ENCODE measurements at places on chromosomes 6 and 20.

- no peak for DNase-seq
Observed at GRCh38 chr6:6005051-6006005, 1.4 kb downstream of the NRN1 start.

DNA sequence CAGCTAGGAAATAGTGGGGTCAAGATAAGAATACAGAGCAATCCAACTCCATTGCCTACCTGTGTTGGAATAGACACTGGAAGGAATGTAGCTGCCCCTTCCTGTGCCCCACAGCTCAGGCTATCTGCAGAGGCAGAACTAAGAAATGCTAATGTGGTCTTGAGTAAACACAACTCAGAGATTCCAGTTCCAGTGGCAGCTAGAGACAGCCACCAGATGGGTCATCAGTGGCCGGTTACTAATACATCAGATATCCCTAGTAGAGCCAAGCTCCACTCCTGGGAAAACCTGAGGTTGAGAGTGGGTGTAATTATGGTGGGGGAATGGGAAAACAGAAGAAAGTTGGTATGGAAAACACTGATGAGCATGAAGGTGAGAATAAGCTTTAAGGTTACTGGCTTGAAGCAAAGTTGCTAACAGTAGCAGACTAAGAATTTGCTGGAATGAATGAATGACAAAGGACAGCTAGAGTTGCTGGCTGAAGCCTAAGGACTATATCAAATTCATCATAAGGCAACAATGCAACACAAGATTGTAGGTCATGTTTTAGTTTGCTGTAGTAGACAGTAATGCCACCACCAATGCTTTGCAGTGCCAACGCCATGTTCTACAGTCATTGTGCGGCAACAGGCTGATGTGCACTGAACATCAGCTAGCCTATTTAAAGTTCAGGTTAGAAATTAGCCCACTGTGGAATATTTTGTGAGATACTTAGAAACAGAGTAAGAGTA, 28.3 kb upstream of the FAM83C start:
- no peak for DNase-seq

DNA sequence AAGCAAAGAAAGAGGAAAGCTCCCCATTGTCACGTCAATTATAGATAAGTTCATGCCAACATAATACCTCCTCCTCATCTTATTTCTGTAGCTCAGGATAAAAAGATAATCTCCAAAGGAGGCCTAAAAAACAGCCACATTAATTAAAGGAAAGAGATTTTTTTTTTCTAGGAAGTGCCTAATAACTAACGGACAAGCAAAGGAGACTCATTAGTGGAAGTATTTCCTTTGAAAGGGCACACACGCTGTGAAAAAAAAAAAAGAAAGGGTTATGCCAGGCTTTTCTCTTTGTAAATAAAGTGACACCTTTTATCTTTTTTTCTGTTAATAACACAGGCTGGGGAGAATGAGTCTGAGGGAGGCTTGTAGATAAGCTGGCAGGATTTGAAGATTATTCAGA, 55.7 kb downstream of the PCSK2 start:
- no peak for DNase-seq

GRCh38 chr6:104558746-104559145, 301.0 kb downstream of the HACE1 start:
- DNase-seq: no peak

GRCh38 chr6:35385457-35386202, 43.3 kb downstream of the PPARD start:
- DNase-seq: no peak

DNA sequence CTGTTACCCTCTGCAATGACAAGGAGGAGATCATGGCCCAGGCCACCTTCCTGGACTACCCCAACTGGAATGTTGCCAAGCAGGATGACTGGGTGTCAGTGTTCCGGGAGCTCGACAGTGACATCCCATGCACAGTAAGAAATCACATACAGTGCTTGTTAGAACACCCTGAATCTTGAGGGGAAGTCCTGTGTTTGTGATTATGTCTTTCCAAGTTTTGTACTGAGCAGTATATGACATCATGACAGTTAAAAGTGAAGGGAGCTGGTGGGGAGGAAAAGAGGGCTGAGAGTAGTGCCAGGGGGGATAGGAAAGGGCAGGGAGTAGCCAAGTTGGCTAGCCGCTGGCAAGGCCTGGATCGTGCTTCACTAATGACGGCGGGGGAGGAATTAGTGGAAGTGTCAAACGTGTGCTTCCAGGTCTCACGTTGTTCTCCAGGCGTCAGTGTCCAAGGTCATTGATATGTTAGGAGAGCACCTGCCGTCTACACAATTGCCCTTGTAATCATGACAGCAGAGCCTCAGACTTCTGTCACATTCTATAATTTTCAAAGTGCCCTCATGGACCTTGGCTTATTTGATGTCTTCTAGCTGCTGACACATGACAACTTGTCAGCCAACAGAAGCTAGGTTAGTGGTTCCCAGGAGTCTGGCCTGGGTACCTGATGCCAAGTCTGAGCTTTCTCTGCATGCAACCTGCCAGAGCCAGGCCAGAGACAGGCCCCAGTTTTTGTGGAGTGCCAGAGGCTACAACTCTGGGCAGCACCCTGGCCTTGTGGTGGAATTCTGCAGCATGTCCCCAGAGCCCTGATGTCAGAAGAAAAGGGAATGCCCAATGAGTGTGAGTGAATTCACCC, 18.8 kb downstream of the CFAP61 start:
- no peak for DNase-seq

- no peak for DNase-seq
Observed at GRCh38 chr20:57153238-57153905, 113.1 kb downstream of the BMP7 start.

- DNase-seq: no peak
Observed at GRCh38 chr6:71886184-71887005, at the start of gene RIMS1. RIMS1 (plus strand) TSS chr6:71886550; CDS start chr6:71887024, 474 bp downstream.

DNA sequence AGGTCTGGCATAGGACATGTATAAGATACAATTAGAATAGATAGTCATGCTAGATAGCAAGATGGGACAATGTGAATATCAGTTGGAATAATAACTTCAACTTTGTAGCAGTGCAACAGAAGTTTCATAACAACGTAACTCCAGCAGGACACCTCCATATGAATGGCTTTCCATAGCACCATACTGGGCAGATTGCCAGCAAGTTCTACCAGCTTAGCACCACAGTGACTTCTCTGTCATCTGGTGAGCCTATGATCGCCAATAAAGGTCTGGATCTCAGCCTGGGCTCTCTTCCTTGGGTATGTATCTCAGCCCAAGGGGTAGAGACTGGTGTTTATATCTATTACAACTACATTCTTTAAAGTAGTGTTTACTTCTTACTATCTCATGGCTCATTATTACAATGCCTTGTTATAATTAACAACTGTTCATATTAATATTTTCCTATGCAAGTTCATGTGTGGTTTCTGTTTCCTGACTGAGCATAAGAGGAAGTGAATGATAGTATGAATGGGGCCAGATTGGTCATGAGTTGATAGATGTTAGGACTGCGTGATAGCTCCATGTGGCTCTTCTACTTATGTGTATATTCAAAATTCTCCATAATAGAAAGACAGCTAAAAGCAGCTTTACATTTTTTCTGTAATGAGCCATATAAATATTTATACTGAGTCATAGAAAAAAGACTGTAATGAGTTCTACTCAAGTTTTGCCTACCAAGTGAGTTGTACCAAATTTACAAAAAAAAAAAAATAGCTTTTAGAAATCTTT, 22.9 kb downstream of the HTR1B start:
- no peak for DNase-seq

DNA sequence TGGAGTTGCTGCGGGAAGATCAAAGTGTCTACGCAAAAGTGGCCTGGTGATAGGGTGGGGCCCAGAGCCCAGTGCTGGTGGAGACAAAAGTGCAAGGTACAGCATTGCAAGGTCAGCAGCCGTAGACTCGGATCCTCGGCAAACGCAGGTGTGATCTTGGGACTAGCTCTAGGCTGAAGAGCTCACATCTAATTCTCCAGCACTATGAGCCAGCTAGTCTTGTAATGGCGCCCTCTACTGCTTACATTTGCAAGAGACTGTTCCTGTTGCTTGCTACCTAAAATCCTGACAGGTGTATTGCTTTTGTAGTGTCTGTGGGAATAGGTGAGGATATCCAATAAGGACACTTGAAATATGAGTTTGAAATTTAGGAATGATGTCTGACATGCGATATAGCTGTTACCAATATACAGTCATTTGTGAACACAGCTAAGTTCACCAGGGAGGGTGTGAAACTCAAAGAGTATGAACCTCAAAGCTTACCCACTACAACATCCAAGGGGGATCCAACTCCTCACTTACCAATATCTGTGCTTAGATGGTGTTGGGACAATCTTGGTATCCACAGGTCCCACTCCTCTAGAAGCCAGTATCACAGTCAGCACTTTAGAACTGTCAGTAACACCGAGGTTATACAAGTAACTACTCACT, 58.4 kb downstream of the PDE7B start:
- DNase-seq: peak; percentile 80

GRCh38 chr6:127446356-127446755, 12.8 kb downstream of the KIAA0408 start:
- DNase-seq: no peak

DNA sequence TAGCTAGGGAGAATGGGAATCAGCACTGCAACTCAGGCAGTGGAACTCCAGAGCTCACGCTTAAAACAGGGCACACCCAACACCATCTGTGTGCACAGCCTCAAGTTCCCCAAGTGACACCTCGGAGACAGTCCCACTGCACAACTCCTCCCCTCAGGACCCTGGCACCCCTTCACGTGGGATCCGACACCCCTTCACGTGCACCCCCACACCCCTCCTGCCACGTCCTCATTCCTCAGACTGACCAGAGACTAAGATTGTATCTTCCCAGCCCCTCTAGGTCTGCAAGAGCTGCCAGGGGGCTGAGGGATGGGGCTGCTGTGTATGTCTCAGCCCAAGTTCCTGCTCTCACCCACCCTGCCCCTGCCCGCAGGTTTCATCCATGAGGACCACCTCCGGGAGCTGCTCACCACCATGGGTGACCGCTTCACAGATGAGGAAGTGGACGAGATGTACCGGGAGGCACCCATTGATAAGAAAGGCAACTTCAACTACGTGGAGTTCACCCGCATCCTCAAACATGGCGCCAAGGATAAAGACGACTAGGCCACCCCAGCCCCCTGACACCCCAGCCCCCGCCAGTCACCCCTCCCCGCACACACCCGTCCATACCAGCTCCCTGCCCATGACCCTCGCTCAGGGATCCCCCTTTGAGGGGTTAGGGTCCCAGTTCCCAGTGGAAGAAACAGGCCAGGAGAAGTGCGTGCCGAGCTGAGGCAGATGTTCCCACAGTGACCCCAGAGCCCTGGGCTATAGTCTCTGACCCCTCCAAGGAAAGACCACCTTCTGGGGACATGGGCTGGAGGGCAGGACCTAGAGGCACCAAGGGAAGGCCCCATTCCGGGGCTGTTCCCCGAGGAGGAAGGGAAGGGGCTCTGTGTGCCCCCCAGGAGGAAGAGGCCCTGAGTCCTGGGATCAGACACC, 7.6 kb downstream of the MYL9 start:
- DNase-seq: no peak

DNA sequence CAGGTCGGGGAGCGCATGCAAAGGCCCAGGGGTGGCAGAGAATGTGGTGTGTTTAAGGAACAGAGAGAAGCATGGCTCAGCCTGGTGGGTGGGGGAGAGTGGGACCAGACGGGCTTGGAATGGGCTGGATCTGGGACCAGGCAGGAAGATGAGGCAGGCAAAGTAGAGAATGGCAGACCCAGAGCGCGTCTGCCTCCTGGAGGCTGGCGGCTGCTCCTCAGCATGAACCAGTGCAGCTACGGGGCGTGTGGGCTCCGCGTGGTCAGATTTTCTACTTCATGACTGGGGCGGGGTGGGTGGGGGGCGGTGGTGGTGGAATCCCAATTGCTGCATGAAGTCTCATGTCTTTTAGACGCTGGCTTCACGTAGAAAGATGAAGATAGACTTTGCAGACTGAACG, 135.6 kb downstream of the TFAP2C start:
- no peak for DNase-seq

GRCh38 chr6:27562027-27562410, 89.1 kb upstream of the ZNF184 start:
- no peak for DNase-seq

- DNase-seq: no peak
Observed at GRCh38 chr6:105433723-105434122, 30.8 kb upstream of the PREP start.

DNA sequence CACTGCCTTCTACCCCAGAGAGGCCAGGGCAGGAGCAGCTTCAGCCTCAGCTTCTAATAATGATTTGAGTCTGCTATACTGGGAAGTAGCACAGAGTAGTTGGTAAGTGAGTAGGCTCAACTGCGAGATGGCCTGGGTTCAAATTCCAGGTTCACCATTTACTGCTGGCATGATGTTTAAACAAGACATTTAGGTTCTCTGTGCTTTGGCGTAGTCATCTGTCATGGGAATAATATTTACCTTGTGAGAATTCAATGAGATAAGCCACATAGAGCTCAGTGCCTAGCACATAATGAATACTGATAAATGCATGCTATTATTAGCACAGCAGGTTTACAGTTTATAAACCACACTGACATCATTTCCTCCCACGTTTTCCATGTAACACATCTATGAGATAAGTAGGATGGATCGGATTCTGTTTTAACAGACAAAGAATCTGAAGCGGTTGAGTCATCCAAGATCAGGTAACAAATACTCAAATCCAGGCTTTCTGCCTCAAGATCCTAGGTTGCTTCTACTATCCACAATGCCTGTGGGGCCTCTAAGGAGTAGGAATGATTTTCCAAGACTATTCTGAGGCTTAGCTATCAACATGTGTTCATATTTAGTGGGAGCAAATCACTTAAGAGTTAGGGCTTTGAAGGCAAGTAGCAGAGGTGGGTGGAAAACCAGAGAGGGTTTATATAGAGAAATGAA, 72.9 kb upstream of the DTNBP1 start:
- DNase-seq: no peak

- DNase-seq: no peak
Observed at GRCh38 chr6:64482631-64483030, 847.0 kb downstream of the PHF3 start.

DNA sequence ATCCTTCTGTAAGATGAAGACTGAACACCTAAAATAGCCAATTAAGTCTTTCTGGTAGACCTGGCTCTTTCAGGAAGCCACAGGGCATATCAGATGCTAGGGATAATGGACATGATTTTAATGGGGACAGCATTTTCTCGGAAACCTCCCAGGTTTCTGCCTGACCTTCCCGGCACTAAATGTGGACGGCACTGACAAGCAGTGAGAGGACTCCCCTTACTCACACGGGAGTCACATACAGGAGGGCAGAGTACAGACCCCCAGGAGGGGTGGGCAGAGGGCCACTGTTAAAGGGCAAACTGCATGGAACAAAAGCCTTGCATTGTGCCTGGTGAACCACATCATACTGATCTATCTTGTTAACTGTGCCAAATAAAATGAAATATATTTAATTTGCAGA, 19.9 kb downstream of the PSMG4 start:
- DNase-seq: no peak

- DNase-seq: no peak
Observed at GRCh38 chr20:41300886-41301285, 16.6 kb downstream of the ZHX3 start.
